ENCODE measurements at places on chromosomes 6 and 20. TPM values are rescaled to one million over a fixed set of nuclear protein-coding genes. Genes with fewer than 3 reads are reported as not detected.

Gene HLA-DMA
- 1.7 TPM for total RNA-seq

Gene SMLR1
- total RNA-seq, result not detected

Gene CCN6
- not detected for total RNA-seq

Gene OR2W1
- not detected for total RNA-seq

Measured in PC-3 (cell line).